ENCODE measurements at places on chromosomes 1 and 21.

- no peak for DNase-seq
These were observed 9.1 kb downstream of the SGIP1 start for GRCh38 chr1:66542811-66543767.

- no peak for DNase-seq
These were observed 95.3 kb upstream of the HIVEP3 start for GRCh38 chr1:42013881-42014470.

GRCh38 chr1:54278941-54279422, 79.0 kb downstream of the MRPL37 start:
- DNase-seq: no peak

DNA sequence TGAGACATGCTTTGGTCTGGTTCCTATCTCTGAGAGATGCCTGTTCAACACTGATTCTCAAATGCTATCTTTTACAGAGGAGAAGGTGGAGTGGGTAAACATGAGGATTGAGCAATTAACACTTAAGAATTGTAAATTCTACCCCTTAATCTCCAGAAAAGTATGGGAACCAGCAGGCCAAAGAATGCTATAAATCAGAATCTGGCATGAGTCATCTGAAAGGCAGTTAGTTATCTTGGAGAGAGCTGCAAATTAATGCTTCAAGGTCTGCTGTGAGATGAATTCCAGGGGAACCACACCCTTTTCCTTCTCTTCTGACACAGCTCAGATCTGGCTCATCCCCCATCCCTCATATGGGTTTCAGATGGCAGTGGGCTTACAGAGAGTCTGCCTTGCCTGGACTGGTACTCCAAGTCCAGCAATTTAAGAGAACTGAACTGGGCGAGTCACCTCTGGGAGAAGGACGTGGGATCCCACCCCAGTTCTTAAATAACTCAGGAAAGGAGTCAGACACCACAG, 5.2 kb downstream of the S100A10 start:
- DNase-seq: no peak

GRCh38 chr1:154730259-154730658, 122.3 kb upstream of the ADAR start:
- no peak for DNase-seq

- no peak for DNase-seq
These were observed 163.2 kb upstream of the LRRC7 start for GRCh38 chr1:69404486-69404885.

DNA sequence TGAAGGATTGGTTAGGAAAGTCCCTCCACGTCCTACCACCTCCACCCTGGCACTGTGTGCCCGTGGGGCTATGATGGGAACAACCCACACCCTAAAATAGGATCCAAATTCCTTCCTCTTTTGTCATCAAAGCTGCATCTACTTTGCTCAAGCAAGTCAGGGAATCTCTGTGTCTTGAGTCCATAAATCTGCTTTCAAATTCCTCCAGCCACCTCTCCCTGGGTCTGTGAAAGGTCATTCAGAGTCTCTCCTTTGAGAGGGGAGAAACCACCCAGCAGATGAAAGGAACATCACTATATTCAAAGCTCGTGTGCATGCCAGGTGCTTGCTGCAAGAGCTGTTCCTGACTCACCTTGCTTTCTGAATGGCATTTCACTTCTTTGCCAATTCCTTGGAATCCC, 243.6 kb downstream of the TM2D1 start:
- no peak for DNase-seq

DNA sequence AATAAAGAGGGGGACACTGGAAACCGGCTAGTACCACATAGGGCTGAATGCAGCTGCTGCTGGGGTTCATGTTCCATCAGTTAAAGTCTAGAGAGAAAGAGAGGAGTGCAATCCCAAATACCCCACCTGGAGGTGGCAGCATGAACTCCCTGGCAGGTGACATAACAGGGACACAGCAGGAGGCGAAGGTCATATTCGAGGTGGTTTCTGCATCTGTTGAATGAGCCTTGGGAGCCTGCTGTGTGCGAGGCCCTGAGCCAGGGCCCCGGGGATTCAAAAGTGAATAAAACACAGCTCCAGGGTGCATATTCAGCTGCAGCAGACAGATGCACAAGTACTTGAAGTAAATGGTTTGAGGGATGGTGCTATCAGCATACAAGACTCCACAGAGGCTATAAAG, 456.8 kb downstream of the SETD4 start:
- no peak for DNase-seq

GRCh38 chr1:8468751-8469150, 150.8 kb downstream of the SLC45A1 start:
- no peak for DNase-seq
